Activated CD8-positive, alpha-beta memory T cell treated with anti-CD3 and anti-CD28 coated beads for 4 hours (primary cell): ENCODE measurements at places on chromosomes 12 and 14.
A peak's percentile ranks its signal among the peaks of the same experiment; 100 is the strongest.

GRCh38 chr14:100299238-100299560 lies 7.0 kb downstream of the SLC25A29 start:
- no peak for DNase-seq

- DNase-seq, result no peak
Measured at GRCh38 chr14:68247676-68248268, 428.2 kb downstream of the RAD51B start.

GRCh38 chr12:55619354-55620138 lies 17.1 kb upstream of the OR10P1 start:
- DNase-seq, result no peak

DNA sequence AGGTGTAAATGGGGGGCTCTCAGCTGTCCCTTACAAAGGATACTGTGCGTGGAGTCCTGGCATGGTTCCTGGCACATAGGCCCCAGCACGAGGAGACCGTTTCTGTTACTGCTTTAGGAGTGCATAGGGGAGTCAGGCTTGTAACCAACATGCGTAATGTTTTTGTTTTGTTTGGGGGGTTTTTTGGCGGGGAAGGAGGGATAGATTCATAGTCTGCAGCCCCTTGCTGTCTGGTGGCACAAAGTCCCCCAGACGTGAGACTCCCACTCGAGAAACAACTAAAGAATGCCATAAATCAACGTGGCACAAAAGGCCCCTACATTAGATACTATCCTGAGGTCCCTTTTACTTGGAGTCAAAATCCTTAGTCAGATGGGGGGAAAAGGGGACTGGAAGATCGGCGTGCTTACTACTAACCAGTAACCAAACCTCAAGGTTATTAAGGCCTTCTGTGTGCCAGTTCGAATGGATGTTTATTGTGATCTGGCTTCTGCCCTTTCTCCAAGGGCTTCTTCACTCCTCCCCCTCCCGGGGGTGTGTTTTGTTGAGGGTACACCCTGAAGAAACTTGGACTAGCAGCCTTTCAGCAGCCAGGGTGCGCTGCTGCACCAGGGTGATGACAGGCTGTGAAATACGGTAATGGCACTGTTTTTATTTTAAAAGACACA lies 874 bp downstream of the ISCU start:
- DNase-seq, result peak; percentile 80
